Astrocyte of the cerebellum (primary cell): ENCODE measurements at places on chromosomes 7 and 10.
A peak's percentile ranks its signal among the peaks of the same experiment; 100 is the strongest.

DNA sequence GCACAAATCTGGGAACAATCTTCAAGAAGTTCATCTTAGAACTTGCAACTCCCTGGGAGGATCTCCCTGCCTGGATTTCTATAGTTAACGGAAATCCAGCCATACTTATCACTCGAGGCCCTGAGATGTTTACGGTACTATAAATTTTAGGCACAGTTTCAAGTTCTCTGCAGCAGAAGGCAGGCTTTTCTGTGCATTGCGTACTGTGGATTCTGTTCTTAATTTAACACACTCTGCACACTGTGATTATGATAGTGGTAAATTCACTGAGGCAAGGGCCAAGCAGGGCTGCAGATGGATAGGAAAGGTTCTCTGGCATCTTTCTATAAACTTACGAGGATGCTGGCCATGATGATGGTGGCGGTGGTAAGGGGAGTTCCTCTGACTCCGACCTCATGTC, 10.6 kb downstream of the INHBA start:
- DNase-seq: no peak

- no peak for DNase-seq
Observed at GRCh38 chr10:111482621-111483216, 405.9 kb downstream of the ADRA2A start.

GRCh38 chr10:115950320-115950719, 322.7 kb downstream of the GFRA1 start:
- peak; percentile 82 for DNase-seq

DNA sequence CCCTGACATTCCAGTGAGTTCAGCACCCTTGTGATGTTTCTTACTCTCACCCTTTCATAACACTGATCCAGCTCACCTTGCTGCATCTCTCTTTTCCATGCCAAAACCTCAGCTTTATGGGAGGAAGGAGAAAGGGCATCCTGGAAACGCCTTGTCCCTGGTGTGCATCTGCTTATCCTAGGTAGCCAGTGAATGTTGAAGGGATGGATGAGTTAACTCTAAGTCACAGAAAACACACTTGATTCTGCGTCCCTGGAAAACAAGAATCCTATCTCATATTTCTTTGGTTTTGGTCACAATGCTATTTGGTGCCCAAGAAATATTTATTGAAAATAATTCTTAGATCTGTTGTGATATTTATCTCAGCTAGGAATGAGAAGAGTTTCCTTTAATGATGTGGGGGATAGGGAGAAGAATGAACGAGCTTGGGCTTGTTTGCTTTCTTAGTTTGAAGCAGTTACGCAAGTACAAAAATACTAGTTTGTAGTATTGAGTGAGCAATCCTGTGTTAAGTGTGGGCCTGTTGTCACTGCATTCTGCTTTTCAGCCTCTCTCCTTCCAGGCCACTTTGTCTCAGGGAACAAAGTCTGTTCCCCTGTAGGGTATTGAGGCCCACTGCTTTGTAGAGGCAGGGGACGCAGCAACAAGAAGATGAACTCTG, 126.5 kb downstream of the ARID5B start:
- DNase-seq: no peak

- no peak for DNase-seq
Observed at GRCh38 chr10:35690534-35690933, 48.4 kb upstream of the FZD8 start.

GRCh38 chr10:103991393-103992128, 24.6 kb downstream of the SLK start:
- no peak for DNase-seq

- DNase-seq: no peak
Observed at GRCh38 chr10:68010426-68010940, 64.6 kb downstream of the HERC4 start.

DNA sequence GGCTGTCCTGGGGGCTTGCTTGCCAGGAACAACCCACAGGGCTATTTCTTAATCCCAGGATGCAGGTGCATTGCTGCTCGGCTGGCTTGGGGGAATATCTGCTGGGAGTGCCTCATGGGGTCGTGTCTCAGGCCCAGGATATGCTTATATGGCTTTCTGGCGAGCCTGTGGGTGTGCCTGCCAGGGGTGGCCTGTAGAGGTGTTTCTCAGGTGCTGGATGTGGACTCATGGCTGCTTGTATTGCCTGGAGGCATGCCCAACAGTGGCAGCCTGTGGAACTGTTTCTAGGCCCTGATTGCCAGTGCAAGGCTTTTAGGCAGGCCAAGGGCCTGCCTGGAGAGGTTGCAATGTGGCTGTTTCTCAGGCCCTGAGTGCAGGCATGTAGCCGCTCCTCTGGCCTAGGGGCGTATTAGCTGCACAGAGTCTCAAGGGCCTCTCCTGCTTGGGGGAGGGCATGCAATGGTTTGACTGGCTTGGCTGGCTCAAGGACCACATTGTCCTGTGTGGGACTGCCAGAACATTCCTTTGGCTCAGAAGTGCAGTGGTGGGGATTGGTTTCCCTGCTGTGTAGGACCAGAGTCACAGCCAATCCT, 202.1 kb downstream of the ATRNL1 start:
- DNase-seq: no peak

GRCh38 chr10:93680412-93681047, 21.9 kb downstream of the FRA10AC1 start:
- peak; percentile 23 for DNase-seq

- no peak for DNase-seq
Observed at GRCh38 chr7:150417863-150418262, 32.6 kb upstream of the GIMAP8 start.

- DNase-seq: no peak
Observed at GRCh38 chr10:43818687-43819086, 170.0 kb upstream of the ZNF32 start.

GRCh38 chr7:47094462-47094861, 487.4 kb downstream of the TNS3 start:
- no peak for DNase-seq

- no peak for DNase-seq
Observed at GRCh38 chr7:39810710-39811109, 139.3 kb upstream of the CDK13 start.

- DNase-seq: no peak
Observed at GRCh38 chr7:83504330-83504729, 144.6 kb downstream of the SEMA3E start.
